ENCODE measurements at places on chromosomes 12 and 14. TPM values are rescaled to one million over a fixed set of nuclear protein-coding genes. Genes with fewer than 3 reads are reported as not detected.

The GDF3 gene
- total RNA-seq, result not detected

The SLC4A8 gene
- 9.9 TPM for total RNA-seq

The OTOGL gene
- 0.28 TPM for total RNA-seq

- no peak for DNase-seq
- no peaks in the 10 kb centered on the region for H3K36me3 ChIP-seq
- no peaks in the 10 kb centered on the region for H3K27me3 ChIP-seq
- no peak overlapping the region for H3K27ac ChIP-seq
- no peak overlapping the region for H3K4me3 ChIP-seq
- H3K4me1 ChIP-seq, result no peaks in the 10 kb centered on the region
Measured at GRCh38 chr12:115109863-115110262, 425.9 kb upstream of the TBX3 start.

DNA sequence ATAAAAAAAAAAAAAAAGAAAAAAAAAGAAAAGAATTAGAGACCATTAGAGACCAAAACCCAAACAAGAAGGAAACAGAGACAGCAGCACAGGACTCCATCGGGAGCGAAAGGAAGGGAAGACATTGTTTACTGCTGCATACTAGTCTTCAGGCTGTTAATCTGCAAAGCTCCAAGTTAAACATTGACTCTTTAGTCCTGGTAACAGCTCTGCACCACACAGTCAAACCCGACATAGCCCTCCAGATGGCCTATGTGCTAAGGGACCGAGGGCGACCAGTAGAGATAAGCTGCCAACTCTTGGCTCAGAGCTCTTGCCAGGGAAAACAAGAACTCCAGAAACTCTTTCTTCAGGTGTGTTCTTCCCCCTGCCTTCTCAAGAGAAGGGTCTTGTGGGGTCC lies 7.8 kb downstream of the P2RX4 start:
- peak; percentile 64 for DNase-seq
- no peaks in the 10 kb centered on the region for H3K36me3 ChIP-seq
- peak overlapping the region; percentile 95 for H3K27ac ChIP-seq

DNA sequence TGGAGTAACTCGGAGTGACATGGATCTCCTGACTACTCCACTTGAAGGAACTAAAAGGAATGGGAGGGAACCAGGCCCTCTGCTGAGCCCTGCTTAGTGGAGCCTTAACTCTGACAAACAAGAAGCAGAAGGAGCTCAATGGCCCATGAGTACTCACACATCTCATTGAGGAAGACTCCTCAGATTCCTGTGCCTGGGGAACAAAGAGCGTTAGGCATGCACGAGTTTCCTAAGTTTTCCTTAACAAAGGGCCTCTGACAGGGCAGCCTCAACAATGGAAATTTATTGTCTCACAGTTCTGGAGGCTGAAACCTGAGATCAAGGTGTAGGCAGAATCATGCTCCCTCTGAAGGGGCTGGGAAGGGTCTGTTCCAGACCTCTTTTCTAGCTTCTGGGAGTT lies 185.7 kb upstream of the NTF3 start:
- H3K4me3 ChIP-seq, result no peak overlapping the region
- peaks cover 8% of the 10 kb centered on the region for H3K4me1 ChIP-seq
- DNase-seq, result no peak
- H3K27ac ChIP-seq, result no peak overlapping the region

GRCh38 chr14:91964724-91965123 lies 17.2 kb upstream of the FBLN5 start:
- DNase-seq, result no peak
- H3K27me3 ChIP-seq, result no peaks in the 10 kb centered on the region

- no peaks in the 10 kb centered on the region for H3K36me3 ChIP-seq
- no peak overlapping the region for H3K27ac ChIP-seq
- H3K4me1 ChIP-seq, result no peaks in the 10 kb centered on the region
- no peaks in the 10 kb centered on the region for H3K27me3 ChIP-seq
- no peak overlapping the region for H3K4me3 ChIP-seq
Measured at GRCh38 chr12:122517877-122518276, 8.9 kb downstream of the RSRC2 start.

DNA sequence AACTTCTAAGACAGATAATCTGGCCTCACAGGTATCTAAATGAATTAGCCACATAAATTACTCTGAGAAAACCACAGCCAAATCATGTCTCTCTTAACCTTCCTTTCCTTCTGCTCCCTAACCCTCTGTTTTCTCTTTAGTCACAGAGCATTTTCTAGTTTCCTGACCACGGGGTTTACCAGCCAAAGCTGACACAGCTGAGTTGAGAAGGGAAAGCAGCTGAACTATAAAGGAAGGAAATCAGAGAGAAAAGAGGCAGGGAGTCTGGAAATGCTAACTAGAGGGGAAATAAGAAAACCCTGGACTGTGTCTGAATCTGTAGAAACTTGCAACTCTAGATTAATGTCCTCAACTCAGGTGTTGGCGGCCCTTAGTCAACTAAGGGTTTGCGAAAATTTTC lies 24.4 kb downstream of the ANKS1B start:
- no peaks in the 10 kb centered on the region for H3K27me3 ChIP-seq
- DNase-seq, result no peak
- no peak overlapping the region for H3K4me3 ChIP-seq
- no peaks in the 10 kb centered on the region for H3K36me3 ChIP-seq

- no peak overlapping the region for H3K27ac ChIP-seq
- no peaks in the 10 kb centered on the region for H3K36me3 ChIP-seq
- H3K27me3 ChIP-seq, result no peaks in the 10 kb centered on the region
- no peak overlapping the region for H3K4me3 ChIP-seq
- peaks cover 21% of the 10 kb centered on the region for H3K4me1 ChIP-seq
Measured at GRCh38 chr12:32566663-32567295, 112.3 kb upstream of the DNM1L start.

- no peaks in the 10 kb centered on the region for H3K36me3 ChIP-seq
- no peak overlapping the region for H3K4me3 ChIP-seq
- H3K4me1 ChIP-seq, result no peaks in the 10 kb centered on the region
Measured at GRCh38 chr12:63129927-63130326, 21.1 kb downstream of the AVPR1A start.

- H3K4me3 ChIP-seq, result no peak overlapping the region
- H3K27ac ChIP-seq, result no peak overlapping the region
- no peaks in the 10 kb centered on the region for H3K27me3 ChIP-seq
- DNase-seq, result no peak
- H3K4me1 ChIP-seq, result no peaks in the 10 kb centered on the region
Measured at GRCh38 chr12:1920436-1920835, 2.0 kb upstream of the CACNA2D4 start.

- no peaks in the 10 kb centered on the region for H3K36me3 ChIP-seq
- no peak overlapping the region for H3K4me3 ChIP-seq
- no peak for DNase-seq
- H3K27me3 ChIP-seq, result no peaks in the 10 kb centered on the region
- H3K27ac ChIP-seq, result no peak overlapping the region
Measured at GRCh38 chr12:44889162-44889561, 13.0 kb upstream of the NELL2 start.

DNA sequence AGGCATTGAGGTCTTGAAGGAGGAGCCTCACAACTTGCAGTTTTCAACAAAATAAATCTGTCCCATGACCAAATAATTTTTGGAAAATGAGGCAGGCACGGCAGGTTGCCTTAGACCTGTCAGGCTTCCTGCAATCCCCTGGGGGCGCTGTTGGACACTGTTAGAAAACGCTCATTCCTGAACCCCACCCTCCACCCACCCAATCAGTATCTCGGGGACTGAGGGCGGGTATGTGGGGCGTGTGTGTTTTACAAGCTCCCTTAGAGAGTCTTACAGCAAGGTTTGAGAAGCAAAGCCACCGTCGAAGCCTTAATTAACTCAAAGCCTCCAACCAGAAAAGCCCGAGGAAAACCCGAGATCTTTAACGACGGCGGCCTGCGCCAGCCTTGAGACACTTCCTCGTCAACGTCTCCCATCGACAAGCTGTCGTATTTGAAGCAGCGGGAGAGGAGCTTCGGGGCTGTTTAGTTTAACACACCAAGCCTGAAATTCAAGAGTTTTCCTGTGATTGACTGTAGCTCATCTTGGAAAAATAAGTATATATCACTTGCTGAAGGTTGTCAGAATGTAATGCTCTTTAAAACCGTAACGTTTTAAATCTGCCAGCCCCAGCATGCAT lies 123.0 kb downstream of the GLT1D1 start:
- no peaks in the 10 kb centered on the region for H3K27me3 ChIP-seq
- no peak for DNase-seq
- no peaks in the 10 kb centered on the region for H3K36me3 ChIP-seq
- H3K4me3 ChIP-seq, result no peak overlapping the region

DNA sequence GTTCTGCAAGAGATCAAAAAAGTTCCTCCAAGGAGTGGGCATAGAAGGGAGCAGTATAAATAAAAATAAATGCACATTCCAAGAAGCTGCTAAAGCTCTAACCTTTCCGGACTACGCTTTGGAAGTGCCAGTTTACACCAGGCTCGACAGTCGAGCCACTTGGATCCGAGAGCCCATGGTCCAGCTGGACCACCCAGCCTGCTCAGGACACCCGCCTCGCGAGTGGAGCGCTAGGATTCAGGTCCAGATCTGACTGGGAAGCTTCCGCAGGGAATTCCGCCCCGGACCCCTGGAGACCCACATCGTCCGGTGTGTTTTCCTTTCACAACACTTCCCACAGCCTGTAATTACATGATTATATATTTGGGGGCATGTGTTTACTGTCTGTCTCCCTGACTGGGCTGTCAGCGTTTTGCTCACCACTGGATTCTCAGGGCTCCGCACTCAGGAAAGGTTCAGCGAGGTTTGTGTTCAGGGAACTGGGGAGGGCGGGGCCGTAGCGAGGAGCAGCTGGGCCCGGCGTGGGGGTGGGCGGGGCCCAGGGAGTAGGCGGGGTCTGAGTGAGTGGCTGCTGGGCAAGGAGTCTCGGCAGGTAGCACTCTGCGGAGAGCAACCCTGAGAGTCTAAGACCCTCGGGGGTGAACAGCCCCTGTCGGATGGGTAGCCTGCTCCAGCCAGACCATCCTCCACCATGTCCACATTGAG lies 52.3 kb upstream of the TMEM263 start:
- no peak overlapping the region for H3K4me3 ChIP-seq
- no peaks in the 10 kb centered on the region for H3K36me3 ChIP-seq
- peak; percentile 89 for DNase-seq
- H3K27ac ChIP-seq, result no peak overlapping the region
- no peaks in the 10 kb centered on the region for H3K27me3 ChIP-seq

- no peaks in the 10 kb centered on the region for H3K4me1 ChIP-seq
- H3K36me3 ChIP-seq, result no peaks in the 10 kb centered on the region
- H3K27me3 ChIP-seq, result no peaks in the 10 kb centered on the region
- H3K4me3 ChIP-seq, result no peak overlapping the region
Measured at GRCh38 chr14:83312511-83312910, 1778.9 kb upstream of the SEL1L start.

GRCh38 chr12:121738340-121738858 lies 25.8 kb downstream of the TMEM120B start:
- H3K4me1 ChIP-seq, result no peaks in the 10 kb centered on the region
- DNase-seq, result no peak
- no peaks in the 10 kb centered on the region for H3K36me3 ChIP-seq
- H3K27ac ChIP-seq, result no peak overlapping the region
- H3K27me3 ChIP-seq, result no peaks in the 10 kb centered on the region

- H3K4me3 ChIP-seq, result peak overlapping the region; percentile 64
- H3K4me1 ChIP-seq, result peaks cover 4% of the 10 kb centered on the region
- H3K27me3 ChIP-seq, result no peaks in the 10 kb centered on the region
- peaks cover 67% of the 10 kb centered on the region for H3K36me3 ChIP-seq
- H3K27ac ChIP-seq, result peak overlapping the region; percentile 72
- DNase-seq, result peak; percentile 51
Measured at GRCh38 chr12:121812921-121813896, 9.4 kb downstream of the SETD1B start.

GRCh38 chr12:121214855-121215745 lies 5.2 kb downstream of the P2RX4 start:
- H3K4me3 ChIP-seq, result no peak overlapping the region
- peak overlapping the region; percentile 93 for H3K27ac ChIP-seq
- H3K36me3 ChIP-seq, result no peaks in the 10 kb centered on the region
- DNase-seq, result no peak
- no peaks in the 10 kb centered on the region for H3K27me3 ChIP-seq

- H3K27me3 ChIP-seq, result no peaks in the 10 kb centered on the region
- H3K4me1 ChIP-seq, result no peaks in the 10 kb centered on the region
- H3K36me3 ChIP-seq, result no peaks in the 10 kb centered on the region
- peak overlapping the region; percentile 61 for H3K4me3 ChIP-seq
Measured at GRCh38 chr12:53219292-53219955, 12.4 kb upstream of the ITGB7 start.

- no peak for DNase-seq
- no peaks in the 10 kb centered on the region for H3K4me1 ChIP-seq
- H3K27ac ChIP-seq, result no peak overlapping the region
Measured at GRCh38 chr14:24260026-24260779, 2.8 kb downstream of the TGM1 start.

DNA sequence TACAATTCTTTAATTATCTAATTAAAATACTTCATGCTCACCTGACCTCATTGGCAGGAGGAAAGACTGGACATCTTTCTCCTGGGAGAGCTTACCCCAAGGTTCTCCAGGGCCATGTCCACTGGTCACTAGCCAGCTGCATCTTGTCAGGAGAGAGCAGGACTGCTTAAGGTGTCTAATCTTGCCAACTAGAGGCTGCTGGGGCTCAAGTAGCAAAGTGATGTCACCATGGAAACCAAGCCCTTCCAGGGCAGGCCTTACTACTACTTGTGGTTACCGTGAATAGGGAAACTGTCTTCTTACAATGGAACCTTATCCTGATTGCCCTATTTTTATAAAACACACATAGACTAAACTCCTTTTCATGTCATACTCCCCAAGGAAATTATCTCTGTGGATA lies 376.4 kb downstream of the SNAPC1 start:
- H3K36me3 ChIP-seq, result no peaks in the 10 kb centered on the region
- no peak overlapping the region for H3K27ac ChIP-seq
- H3K4me1 ChIP-seq, result no peaks in the 10 kb centered on the region
- no peak for DNase-seq
- H3K4me3 ChIP-seq, result no peak overlapping the region

DNA sequence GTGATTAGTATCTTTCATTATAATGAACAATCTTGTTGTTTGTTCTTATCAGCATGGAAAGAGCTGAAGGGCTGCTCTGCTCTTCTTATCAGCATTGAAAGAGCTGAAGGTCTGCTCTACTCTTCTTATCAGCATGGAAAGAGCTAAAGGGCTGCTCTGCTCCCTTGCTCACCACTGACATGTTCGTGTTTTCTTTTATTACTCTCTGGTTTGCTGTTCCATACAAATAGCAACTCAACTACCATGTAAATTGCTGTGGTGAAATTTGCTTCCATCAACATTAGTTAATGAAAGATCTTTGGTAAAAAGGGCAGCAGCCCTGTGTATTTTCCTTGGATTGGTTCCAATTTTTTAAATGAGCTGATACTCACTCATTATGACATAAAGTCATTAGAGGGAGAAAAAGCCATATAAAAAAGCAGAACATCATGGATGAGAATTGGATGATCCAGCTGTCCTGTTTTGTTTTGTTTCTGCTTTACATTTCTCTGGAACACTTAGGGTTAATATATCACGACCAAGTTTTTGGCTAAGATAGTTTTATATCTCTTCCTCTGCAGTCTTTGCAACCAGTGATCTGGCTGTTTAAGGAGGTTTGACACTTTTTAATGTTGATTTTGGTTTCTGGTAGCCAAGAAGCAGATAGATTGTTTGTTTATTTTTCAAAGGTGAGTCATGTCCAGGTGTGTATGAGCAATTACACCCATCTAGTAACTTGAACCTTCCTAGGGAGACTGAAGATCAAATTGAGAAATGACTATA lies 356.6 kb downstream of the CEP128 start:
- no peaks in the 10 kb centered on the region for H3K4me1 ChIP-seq
- DNase-seq, result no peak
- peak overlapping the region; percentile 8 for H3K27ac ChIP-seq
- no peak overlapping the region for H3K4me3 ChIP-seq
